ENCODE measurements at places on chromosomes 16 and 17. TPM values are rescaled to one million over a fixed set of nuclear protein-coding genes. Genes with fewer than 3 reads are reported as not detected.

Gene CCDC78
- total RNA-seq = 0.92 TPM

Gene PYCARD
- 23.0 TPM for total RNA-seq

Gene CHST5
- 0.56 TPM for total RNA-seq

- no peak overlapping the region for H3K27ac ChIP-seq
- H3K36me3 ChIP-seq = no peaks in the 10 kb centered on the region
- no peaks in the 10 kb centered on the region for H3K27me3 ChIP-seq
- no peaks in the 10 kb centered on the region for H3K4me1 ChIP-seq
- no peak overlapping the region for H3K4me3 ChIP-seq
- DNase-seq = no peak
Observed at GRCh38 chr16:83443972-83444371, 363.8 kb upstream of the HSBP1 start.

- H3K4me1 ChIP-seq = peaks cover 40% of the 10 kb centered on the region
- DNase-seq = no peak
- peak overlapping the region; percentile 100 for H3K27ac ChIP-seq
- no peaks in the 10 kb centered on the region for H3K27me3 ChIP-seq
Observed at GRCh38 chr16:75262104-75262799, 10.8 kb upstream of the BCAR1 start.

GRCh38 chr17:81959362-81960129 lies 1.4 kb downstream of the NOTUM start:
- no peak overlapping the region for H3K27ac ChIP-seq
- DNase-seq = no peak
- H3K27me3 ChIP-seq = peaks cover 17% of the 10 kb centered on the region

DNA sequence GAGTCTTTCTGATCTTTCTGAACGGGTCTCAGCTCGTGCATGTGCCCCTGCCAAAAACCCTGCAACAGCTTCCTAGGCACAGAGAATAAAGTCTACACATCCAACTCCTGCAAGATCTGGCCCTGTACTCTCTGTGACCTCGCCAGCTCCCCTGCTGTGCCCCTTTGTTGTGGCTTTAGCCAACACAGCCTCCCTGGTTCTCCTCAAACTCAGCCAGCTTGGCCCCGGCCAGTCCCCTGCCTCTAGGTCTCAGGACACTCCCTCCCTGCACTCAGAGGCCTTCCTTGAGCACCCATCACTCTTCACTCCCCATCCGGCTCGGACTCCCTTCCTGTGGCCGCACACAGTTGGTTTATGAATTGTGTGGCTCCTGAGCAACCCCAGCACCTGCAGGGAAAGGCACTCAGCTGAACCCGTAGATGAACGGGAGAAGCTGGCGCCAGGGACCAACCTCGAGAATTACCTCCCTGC lies 1.4 kb downstream of the CEP131 start:
- DNase-seq = no peak
- no peaks in the 10 kb centered on the region for H3K27me3 ChIP-seq
- peaks cover 10% of the 10 kb centered on the region for H3K4me1 ChIP-seq
- H3K4me3 ChIP-seq = no peak overlapping the region
- H3K36me3 ChIP-seq = no peaks in the 10 kb centered on the region

DNA sequence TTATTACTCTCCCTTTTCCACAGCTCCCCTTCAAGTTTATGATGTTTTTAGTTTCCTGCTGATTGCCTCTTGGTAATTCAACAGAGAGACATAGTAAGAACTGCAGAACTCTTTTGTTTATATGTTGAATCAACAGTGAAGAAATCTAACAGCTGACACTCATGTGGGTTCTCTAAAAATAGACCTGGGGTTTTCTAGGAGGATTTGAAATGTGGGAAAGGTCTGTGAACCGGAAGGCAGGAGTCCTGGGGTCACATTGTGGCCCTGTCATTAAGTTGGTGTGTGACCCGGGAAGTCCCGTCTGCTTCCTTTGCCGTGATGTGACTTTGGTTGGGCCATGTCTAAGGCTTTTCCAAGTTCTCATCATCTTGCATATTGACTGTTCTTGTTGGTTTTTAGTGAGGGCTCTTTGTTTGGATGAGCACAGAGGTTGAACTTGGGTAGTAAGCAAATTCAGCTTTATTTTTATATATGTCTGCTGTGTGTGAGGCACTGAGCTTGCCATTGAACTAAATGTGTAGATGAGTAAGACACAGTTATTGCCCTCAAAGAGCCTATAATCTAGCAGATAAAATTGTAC lies 48.5 kb upstream of the HS3ST3A1 start:
- H3K4me3 ChIP-seq = no peak overlapping the region
- H3K27me3 ChIP-seq = no peaks in the 10 kb centered on the region
- no peaks in the 10 kb centered on the region for H3K4me1 ChIP-seq
- H3K36me3 ChIP-seq = no peaks in the 10 kb centered on the region

Measured in thoracic aorta (tissue), 2 donors.